ENCODE measurements at places on chromosomes 5 and 9.

DNA sequence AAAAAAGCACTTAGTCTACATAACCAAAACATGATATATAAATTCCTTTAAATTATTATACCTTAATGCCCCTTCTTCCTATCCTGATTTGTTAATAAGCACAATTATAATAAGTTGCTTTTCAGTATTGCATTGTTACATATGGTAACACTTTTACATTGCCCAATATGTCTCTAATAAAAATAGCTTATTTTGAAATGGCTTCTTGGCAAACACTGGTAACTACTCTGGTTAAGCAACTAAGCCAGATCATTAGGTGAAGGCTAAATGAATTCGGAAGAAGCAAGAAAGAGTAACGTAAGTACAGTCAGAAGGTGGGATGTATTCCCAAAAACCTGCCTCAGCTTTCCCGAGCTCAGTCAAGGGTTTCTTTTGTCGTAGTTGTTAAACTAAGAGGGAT lies 85.3 kb downstream of the TTC39B start:
- DNase-seq, result no peak

DNA sequence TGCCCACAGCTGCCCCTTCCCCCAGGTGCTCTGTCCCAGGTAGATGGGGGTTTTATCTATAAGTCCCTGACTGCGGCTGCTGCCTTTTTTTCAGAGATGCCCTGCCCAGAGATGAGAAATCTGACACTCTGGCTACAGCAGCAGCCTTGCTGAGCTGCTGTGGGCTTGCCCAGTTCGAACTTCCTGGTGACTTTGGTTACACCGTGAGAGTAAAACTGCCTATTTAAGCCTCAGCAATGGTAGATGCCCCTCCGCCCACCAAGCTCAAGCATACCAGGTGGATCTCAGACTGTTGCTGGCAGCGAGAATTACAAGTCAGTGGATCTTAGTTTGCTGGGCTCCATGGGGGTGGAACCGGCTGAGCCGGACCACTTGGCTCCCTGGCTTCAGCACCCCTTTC lies 56.8 kb downstream of the MINAR2 start:
- DNase-seq, result no peak

DNA sequence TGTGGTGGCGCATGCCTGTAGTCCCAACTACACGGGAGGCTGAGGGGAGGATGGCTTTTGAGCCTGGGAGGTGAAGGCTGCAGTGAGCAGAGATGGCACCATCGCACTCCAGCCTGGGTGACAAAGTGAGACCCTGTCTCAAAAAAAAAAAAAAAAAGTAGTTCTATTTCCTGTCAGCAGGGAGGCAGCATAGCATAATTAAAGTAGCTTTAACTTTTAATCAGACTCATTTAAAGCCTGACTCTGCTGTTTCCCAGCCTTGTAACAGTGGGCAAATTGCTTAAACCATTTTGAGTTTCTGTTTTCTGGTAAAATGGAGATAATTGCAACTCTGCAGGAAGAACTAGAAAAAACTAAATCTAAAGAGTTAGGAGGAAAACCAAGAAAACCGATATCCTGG lies 31.2 kb downstream of the CNOT6 start:
- no peak for DNase-seq

GRCh38 chr5:178090856-178091255 lies 22.5 kb upstream of the N4BP3 start:
- no peak for DNase-seq

GRCh38 chr9:25261445-25261844 lies 416.8 kb downstream of the TUSC1 start:
- DNase-seq, result no peak

All from COR-L47 (cell line).